ENCODE measurements at places on chromosomes 2 and 18. TPM values are rescaled to one million over a fixed set of nuclear protein-coding genes. Genes with fewer than 3 reads are reported as not detected.
A peak's percentile ranks its signal among the peaks of the same experiment; 100 is the strongest.

Gene REG3G
- polyA plus RNA-seq = not detected

Gene CD8B2
- not detected for polyA plus RNA-seq

Gene IL1RL1
- not detected for polyA plus RNA-seq

Gene FBXO36
- 2.8 TPM for polyA plus RNA-seq

Gene CRYGB
- polyA plus RNA-seq = not detected

Gene KIAA2012
- 0.13 TPM for polyA plus RNA-seq

- no peak for DNase-seq
Observed at GRCh38 chr18:72572896-72573295, 28.8 kb upstream of the CBLN2 start.

GRCh38 chr2:170917957-170918356, 11.1 kb upstream of the GORASP2 start:
- no peak for DNase-seq

- no peak for DNase-seq
Observed at GRCh38 chr2:152678808-152679207, 38.5 kb downstream of the PRPF40A start.

DNA sequence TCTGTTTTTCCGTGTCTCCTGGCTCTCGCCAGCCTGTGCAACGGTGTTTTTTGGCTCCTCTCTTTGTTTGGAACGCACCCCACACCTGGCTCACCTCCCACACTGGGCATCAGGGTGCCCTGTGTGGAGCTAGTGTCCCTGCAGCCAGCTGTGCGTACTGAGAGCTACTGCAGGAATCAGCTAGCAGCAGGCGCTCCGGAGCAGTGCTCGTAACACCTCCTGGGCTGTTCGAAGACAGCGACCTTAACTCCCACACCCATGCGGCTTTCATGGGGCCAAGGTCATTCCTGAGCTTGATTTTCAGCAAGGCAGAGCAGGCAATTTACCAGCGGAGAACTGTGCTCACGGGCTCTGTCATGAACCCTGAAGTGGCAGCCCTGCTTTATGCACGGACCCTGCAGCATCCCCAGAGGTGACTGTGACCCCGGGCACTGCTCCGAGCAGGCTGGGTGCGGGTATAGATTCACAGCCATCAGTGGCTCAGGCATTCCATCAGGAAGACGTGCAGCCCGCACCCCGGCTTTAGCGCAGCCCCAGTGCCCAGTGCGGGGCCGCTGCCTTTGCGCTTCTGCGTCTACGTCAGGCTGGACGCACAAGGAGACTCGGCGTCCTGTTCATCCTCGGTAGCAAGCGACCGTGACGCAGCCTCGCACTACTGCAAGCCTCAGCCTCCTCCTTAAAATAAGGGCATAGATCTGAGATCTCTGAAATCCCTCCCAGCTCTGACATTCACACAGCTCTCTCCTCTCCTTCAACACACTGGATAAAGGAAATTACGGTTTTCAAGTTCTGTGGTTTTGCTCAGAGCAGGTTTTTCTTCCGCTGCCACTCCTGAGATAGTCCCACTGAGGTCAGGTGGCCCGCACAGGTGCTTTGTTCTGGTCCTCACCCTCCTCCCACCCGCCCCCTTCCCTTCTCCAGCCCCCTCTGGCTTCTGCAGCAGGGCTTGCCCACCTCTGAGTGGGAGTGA, 58.2 kb downstream of the ADI1 start:
- DNase-seq = no peak

DNA sequence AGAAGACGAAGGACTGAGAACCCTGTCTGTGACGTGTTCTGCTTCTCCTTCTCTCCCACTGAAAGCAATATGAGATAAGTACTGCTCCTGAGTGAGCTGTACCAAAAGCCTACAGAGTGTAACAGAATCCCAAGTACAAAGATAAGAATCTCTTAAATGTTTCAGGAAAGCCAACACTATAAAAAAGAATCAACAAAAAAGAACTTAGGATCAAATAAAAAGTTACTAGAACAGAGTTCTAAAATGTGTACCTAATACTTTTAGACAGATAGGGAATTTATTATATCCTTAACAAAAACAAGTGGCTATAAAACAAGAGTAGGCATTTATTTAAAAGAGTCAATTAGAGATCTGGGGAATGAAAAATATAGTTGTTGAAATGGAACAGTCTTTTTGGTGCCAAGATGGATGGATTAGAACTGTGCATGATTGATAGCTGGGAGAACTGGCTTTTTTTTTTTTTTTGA, 49.0 kb downstream of the NCOA1 start:
- DNase-seq = peak; percentile 19

GRCh38 chr2:168180483-168180882, 66.9 kb downstream of the STK39 start:
- DNase-seq = no peak

DNA sequence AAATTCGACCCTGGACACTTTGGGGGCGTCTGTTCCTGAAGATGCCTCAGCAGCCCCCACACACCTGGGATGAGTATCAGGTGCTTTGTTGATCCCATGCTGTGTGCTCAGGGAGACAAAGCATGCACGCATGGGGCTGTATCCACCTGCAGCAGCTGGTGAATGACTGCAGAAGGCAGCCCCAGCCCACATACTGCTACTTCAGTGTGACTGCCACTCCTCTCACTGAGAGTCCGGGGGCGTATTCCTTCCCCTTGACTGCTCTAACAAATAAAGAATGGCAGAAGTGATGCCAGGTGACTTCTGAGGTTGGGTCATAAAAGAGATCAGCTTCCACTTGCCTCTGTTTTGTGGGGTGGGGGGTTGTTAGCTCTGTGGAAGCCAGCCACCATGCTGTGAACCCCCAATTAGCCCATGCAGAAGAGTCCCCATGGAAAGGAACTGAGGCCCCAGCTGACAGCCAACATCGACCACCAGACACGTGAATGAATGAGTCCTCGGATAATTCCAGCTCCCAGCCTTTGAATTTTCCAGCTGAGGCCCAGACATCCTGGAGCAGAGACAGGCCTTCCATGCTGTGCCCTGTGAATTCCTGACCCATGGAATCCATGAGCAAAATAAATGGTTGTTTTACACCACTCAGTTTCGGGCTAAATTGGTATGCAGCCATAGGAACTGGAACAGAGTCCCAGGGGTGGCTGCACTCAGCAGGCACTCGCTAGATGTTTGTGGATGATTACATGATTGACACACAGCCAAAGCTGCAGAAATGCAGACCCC, 289.3 kb downstream of the CELF4 start:
- no peak for DNase-seq

DNA sequence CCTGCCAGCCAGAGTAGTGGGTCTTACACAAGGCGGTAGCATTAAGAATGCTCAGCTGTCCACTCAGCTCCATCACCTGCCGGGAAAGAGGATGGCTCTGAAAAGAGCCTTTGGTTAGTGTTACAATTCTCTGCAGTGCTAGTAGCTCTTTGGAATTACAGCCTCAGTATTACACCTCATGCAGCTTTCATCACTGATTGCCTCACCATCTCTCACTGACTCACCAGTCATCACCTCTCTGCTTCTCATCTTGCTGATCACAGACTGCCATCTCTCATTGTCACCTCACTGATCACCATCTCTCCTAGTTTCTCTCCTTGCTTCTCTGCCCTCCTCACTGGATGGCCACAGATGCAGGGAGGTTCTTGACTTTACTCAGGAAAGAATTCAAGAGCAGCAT, 573.5 kb upstream of the SETBP1 start:
- DNase-seq = no peak

DNA sequence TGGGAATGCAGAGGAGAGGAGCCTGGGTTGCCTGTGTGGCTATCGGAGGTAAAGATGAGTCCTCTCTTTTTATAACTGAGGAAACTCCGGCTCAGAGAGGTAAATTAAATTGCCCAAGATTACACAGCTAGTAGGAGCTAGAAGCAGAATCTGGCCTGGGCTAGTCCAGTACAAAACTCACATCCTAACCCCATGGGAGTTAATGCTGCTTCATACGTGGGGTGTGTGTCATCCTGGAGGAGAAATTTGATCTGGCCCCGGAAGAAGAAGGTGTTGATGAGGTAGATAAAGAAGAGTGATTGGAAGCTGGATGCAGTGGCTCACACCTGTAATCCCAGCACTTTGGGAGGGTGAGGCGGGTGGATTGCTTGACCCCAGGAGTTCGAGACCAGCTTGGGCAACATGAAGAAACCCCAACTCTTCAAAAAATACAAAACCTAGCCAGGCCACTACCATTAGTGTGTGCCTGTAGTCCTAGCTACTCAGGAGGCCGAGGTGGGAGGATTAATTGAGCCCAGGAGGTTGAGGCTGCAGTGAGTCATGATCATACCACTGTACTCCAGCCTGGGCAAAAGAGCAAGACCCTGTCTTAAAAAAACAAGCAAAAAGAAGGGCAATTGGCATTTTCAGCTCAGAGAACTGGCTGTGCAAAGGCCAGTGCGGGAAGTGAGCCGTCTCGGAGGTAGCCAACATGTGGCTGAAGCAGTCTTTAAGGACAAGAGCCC, 33.7 kb downstream of the CTIF start:
- no peak for DNase-seq

DNA sequence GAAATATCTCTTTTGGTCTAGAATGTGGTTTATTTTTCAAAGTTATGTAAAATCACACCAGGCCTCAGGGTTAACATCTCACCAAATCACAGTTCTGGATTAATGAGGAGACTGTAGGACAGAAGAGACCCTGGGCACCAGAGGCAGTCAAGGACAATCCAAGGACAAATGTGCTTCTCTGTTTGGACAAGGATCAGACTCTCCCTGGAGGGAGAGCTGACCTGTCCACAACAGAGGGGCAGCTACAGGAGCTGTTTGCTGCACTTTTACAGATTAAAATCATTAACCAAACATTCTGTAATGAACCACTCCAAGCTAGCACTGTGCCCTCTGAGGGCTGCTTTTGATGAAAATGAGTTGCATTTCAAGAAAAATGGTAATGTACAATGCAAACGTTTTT, 690.6 kb upstream of the SLC8A1 start:
- DNase-seq = no peak

DNA sequence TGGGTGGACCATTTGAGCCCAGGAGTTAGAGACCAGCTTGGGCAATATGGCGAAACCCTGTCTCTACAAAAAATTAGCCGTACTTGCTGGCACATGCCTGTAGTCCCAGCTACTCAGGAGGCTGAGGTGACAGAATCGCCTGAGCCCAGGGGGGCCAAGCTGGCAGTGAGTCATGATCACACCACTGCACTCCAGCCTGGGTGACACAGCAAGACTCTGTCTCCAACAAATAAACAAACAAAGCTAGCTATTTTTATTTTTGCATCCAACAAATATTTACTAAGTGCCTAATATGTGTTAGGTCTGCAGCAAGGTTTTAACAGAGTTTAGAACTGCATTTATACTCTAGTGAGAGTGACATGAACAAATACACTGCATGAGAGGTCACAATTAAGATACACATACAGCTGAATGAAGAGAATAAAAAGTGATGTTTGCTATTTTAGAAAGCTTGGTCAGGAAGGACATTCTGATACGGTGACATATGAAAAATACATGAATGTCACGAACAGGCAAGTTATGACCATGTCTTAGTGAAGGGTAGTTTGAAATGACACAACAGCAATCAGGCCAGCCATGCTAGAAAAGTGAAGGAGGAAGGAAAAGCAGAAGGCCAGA, 83.2 kb upstream of the FRZB start:
- no peak for DNase-seq

DNA sequence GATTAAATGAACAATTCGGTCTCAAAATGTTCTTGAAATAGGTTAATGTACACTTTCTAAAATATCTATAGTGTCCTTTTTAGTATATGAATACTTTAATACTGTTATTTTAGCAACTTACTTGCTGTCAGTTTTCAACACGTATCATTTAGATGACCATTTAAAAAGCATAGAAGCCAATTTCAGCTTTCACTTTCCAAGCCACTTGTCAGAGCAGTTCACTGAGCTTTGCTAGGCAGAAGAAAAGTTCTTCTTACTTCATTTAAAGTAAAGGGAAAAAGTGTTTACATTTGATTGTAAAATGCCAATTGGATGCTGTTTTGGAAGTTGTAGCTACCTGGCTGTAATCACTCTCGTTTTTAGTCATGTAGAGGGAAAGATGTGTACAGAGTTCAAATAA, 126.0 kb downstream of the KCNH7 start:
- DNase-seq = no peak

DNA sequence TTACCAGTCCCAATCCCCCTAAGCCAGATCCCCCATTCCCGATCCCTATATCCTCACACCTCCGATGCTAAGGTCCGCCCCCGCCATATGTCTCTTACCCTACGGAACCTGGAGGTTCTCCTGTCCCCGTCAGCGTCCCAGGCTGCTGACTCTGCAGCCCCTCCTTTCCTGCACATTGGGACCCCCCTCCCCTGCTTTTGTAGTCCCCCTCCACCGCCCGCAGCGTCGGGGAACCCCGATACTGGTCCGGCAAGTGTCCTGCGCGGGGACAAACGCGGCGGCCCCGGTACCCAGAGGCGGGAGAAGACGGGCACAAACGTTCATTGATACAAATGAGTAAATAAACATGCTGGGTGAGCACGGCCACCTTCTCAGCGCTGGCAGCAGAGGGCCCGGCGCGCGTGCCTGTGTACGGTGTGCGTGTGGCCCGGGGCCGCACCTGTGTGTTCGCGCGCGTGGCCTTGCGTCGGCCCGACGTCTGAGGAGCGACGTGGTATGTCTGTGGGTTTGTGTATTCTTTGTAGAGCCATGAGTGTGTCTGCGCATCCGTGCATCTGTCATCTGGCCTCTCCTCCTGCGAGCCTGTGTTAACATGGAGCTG, 2.0 kb upstream of the CYP26B1 start:
- no peak for DNase-seq

DNA sequence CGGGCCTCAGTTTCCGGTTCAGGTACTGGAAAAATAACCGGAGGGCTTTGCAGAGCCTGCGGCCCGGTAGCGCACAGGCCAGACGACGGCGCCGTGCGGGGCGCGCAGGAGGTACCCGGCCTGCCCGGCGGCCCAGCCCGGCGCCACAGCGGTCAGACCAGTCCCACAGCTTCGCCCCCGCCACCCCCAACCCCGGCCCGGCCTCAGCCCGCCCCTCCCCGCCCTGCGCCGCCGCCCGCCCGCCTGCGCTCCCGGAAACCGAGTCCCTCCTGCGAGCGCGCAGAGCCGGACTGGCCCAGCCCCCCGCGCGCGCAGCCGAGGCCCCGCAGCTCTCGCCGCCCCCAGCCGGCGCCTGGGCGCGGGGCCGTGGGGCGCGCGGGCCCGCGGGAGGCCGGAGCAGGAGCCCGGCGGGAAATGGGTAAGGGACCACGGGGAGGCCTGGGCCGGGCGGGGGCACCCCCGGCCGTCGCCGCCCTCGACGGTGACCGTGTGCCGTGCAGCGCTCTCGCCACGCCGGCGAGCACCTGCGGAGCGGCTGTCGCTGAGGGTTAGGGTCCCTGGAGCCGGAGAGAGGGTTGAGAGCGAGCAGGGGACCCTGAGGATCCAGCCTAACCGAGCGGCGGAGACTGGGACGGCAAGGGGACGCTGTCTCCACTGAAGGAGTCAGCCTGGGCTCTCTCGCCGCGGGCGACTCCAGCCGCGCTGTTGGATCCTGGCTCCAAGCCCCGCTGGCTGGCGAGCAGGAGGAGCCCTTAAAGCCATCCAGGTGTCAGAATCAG, 16.5 kb upstream of the PSD4 start:
- no peak for DNase-seq

GRCh38 chr2:241558532-241559322, at the start of gene BOK:
TSS of gene BOK (plus strand) at chr2:241558745. CDS start at chr2:241559484, 739 bp downstream.
- no peak for DNase-seq

DNA sequence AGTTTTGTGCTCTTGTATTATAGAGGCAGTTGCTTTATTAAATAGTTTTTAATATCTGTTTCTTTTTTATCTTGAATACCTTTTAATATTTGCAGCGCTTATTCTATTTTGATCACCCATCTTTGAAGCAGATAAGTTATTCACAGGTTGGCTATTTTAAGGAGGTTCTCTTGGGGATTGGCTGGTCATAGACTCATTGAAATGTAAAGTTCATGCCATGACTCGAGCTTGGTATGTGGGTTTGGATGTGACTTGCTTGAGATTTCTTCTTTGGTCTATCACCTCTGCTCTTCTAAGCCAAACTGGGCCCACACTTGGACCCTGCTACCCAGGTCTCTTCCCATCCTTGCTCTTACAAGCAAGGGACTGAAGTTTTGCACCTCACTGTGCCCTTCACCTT, 33.6 kb downstream of the FARP2 start:
- DNase-seq = no peak

All from BJ (cell line).